Hematopoietic multipotent progenitor cell (in vitro differentiated cells): ENCODE measurements at places on chromosomes 7 and 10.
A peak's percentile ranks its signal among the peaks of the same experiment; 100 is the strongest.

GRCh38 chr7:155227004-155227787, 70.5 kb upstream of the INSIG1 start:
- DNase-seq, result no peak

GRCh38 chr7:133117452-133117851, 35.6 kb upstream of the CHCHD3 start:
- DNase-seq, result no peak

- no peak for DNase-seq
Observed at GRCh38 chr7:33044986-33045385, 17.6 kb downstream of the NT5C3A start.

GRCh38 chr7:132466367-132466766, 109.9 kb downstream of the PLXNA4 start:
- no peak for DNase-seq

- DNase-seq, result no peak
Observed at GRCh38 chr10:17003651-17004286, 125.8 kb downstream of the CUBN start.

DNA sequence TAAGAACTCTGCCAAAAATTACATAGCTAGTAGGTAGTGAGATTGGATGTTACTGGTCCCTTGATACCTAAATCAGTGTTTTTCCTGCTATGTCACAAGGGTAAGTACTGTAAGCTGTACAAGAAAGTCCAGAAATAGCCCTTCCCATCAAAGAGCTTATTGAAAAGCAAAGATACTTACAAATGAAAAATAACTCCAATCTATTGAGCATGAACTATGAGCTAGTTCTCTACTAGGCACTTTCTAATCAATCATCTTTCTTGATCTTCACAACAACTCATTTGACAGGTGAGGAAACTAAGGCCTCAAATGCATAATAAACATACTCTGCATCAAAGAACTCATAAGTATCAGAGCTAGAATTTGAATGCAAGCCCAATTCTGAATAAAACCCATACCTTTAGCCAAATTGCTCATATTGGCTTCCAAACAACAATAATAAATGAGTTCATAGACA, 249.8 kb upstream of the TCF7L2 start:
- DNase-seq, result no peak

DNA sequence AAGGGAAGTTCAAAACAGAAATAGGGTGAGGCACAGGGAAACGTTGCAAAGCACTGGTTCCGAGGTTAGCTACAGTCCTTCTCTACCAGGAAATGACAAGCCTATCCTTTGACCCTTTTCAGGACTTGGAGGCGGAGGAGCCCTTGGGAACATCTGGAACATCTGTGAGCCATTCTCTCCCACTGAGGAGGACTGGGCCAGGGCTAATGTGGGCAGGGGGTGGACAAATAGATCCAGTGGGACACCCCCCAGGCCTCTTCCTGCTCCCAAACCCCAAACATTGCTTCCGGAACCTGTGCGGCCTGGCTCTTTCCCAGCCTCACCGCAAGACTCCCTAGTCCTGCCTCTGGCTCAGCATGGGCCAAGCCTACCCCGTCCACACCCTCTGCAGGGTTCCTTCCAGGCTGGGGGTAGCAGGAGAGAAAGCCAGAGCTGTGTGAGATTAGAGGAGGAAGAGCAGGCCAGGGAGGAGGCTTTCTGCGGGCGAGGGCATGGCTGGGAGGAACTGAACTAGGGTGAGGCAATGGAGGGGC, 36.5 kb downstream of the GHRHR start:
- DNase-seq, result no peak

DNA sequence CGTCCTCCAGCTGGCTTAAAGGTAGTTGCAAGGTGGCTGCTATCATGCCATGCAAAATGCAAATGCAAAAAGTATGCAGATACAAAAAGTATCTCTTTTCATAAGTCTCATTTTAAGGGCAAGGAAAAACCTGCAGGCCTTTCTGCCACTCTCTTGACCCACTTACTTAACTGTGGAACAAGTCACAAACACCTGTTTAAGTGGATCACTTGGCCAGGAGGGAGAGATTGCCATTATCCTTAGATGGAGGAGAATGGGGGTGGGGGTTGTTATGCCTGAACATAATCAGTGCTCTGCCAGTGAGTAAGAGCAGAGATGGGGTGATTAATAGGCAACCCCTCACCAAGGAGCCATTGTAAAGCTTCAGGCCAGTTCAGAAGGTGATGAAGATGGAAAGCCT, 25.1 kb upstream of the HERPUD2 start:
- DNase-seq, result no peak

GRCh38 chr7:44519546-44519945, 21.6 kb downstream of the NPC1L1 start:
- DNase-seq, result no peak

DNA sequence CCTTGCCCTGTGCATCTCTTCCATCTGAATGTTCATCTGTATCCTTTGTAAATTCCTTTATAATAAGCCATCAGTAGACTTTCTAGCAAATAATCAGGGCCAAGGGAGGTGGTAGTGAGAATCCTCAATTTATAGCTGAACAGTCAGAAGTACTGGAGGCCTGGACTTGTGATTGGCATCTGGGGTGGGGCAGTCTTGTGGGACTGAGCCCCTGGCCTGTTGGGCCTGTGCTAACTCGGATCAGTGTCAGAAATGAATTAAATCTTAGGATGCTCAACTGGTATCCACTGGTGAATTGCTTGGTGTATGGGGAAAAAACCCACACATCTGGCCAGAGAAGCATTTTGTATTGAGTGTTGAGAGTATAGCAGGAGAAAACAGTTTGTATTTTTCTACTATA, 481.8 kb downstream of the GLRX3 start:
- no peak for DNase-seq

- no peak for DNase-seq
Observed at GRCh38 chr10:68877482-68878110, 23.5 kb upstream of the DDX50 start.

DNA sequence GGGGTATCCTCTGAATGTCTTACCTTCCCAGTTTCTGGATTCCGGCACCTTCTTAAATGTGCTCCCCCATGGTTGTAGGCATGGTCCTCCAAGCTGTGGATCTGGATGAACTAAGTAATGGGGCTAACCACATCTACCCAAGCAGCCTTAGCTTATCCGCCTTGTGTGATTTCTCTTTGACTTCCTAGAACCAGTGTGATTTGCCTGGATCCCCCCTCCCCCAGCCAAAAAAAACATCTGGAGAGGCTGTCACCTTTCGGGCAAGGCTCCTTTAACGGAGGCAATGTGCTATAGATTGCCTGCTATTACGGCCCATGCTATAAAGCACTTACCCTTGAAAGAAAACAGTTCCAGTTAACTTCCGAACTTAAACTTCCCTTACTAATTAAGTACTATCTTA, 33.9 kb downstream of the C1GALT1 start:
- no peak for DNase-seq

- DNase-seq, result peak; percentile 88
Observed at GRCh38 chr7:140242057-140243031, 65.6 kb upstream of the KDM7A start.

- no peak for DNase-seq
Observed at GRCh38 chr10:26679588-26679987, 17.9 kb upstream of the PDSS1 start.

DNA sequence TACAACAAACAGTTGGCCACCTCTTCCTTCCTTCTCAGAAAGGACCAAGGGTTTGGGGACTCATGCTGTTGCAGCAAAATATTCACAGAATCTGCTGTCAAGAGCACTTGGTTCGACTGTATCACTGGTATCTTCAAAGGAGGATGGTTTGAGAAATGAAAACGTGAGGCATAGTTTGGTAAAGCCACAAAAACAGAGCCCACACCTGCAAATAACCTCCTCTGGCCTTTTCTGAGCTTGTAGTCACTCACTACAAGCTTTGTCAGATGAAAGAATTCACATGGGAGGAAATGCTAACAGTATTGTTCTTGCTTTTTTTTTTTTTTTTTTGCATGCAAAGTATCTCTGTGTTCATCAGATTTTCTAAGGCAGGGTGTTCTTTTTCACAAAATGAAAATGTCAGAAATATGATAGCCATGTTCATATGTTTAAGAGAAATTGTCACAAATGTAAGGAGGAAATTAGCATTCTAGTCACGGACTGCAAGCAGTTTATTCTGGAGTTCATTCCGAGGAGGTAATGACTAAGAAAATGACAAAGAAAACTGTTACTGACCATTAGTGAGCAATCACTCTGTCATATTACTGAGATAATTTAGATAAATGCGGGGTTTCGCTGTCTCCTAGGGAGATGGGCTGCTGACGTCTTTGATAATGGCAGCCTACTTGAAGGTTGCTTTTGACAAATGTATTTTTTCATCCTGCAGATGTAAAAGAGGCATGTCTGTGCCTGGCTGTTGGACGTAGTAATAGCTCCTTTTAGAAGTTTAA, 117.8 kb upstream of the MYO3A start:
- DNase-seq, result no peak

DNA sequence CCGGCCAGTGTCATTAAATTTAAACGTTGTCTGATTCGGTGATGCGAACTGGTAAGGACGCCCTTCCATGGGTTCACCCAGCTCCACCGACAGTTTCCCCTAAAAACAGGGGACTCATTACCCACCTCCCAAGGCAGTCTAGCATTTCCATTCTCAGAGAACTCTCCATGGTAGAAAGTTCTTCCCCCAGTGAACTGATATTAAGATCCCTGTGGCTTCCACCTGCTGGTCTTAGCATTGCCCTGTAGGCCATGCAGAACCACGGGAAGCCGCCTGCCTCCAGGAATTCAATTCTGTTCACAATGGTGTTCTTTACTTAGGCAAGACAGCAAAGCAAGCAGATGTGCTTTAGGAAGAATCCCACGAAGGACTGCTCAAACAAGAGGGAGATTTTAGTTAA, 128.9 kb upstream of the NANOS1 start:
- no peak for DNase-seq

GRCh38 chr7:84196084-84196503, 1.5 kb upstream of the SEMA3A start:
- peak; percentile 11 for DNase-seq

DNA sequence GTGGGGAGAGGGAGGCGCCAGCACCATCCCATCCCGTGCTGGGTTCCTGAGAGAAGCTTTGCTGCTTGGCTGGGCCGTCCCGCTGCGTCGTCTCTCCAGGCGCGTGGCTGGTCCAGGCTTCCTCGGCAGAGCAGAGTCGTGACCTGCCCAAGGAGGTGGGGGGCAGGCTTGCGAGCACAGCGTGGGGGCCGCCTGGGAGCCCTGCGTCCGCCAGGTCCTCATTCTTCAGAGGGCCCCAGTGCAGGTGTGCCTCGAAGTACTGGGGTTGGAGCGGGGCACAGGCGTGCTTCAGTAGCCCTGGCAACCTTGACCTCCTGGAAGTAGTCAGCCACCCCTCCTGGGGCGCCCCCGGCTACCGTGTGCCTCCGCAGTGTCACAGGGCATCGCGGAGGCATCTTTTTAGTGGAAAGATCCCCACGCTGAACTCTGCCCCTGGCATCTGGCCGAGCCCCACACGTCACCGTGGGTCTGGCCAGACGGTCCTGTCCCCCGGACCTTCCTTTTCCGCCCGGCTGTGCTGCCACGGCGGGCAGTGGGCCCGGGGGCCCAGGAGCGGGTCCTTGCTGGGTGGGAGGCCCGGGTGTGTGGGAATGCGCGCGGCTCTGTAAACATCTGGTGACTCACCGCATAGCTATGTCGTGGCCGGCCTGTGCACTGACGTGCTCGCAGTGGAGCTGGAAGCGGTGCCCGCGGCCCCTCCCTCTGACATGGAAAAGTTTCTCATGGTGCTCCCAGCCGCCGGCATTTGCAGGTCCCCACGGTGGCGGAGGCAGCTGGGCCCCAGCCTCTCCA, 6.4 kb downstream of the MAFK start:
- DNase-seq, result no peak

GRCh38 chr7:16098585-16099179, 322.7 kb downstream of the CRPPA start:
- DNase-seq, result no peak

DNA sequence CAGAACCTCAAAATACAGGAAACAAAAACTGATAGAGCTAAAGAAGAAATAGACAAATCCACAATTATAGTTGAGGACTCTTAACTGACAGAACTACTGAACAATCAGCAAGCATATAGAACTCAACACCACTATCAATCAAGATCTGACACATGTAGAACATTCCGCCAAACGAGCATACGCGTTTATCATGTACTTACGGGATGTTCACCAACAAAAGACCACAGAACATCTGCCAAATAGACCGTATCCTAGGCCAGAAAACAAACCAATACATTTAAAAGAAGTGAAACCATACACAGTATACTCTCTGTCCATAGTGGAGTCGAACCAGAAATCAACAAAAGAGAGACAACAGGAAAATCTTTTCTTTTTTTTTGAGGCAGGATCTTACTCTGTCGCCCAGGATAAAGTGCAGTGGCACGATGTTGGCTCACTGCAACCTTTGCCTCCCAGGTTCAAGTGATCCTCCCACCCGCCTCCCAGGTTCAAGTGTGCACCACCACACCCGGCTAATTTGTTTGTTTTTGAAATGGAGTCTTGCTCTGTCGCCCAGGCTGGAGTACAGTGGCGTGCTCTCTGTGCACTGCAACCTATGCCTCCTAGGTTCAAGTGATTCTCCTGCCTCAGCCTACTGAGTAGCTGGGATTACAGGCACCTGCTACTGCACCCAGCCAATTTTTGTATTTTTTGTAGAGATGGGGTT, 5.1 kb downstream of the GNA12 start:
- DNase-seq, result no peak

DNA sequence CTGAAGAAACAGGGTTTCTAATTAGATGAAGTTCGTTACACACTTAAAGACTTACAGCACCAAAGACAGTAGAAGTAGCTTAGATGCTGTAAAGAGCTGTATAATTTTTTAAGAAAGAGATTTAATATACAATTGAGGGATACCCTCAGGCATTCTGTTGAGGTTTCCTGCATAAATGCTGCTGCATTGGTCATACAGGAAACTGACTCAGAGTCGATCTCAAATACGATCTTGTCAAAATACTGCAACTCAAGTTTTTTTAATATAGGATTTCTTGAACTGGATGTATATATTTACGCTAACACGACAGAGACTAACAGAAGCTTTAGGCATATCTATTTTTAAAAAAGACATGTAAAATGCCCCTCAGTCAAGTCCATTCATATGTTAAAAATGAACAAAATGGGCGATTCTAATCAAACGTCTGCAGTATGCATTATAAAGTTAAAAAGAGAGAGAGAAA, 2.4 kb upstream of the ARID5B start:
- DNase-seq, result peak; percentile 72

GRCh38 chr7:146702898-146703297, 586.3 kb downstream of the CNTNAP2 start:
- no peak for DNase-seq

- no peak for DNase-seq
Observed at GRCh38 chr10:68099736-68100135, 9.6 kb upstream of the MYPN start.
